ENCODE measurements at places on chromosomes 6 and 20.
A peak's percentile ranks its signal among the peaks of the same experiment; 100 is the strongest.

- no peak for DNase-seq
These were observed 197.3 kb downstream of the TASP1 start for GRCh38 chr20:13441388-13441787.

GRCh38 chr6:3438190-3439167 is 18.4 kb downstream of the SLC22A23 start:
- no peak for DNase-seq

- no peak for DNase-seq
These were observed 441.4 kb downstream of the BCKDHB start for GRCh38 chr6:80547827-80548226.

- DNase-seq, result no peak
These were observed 40.1 kb downstream of the ILRUN start for GRCh38 chr6:34656378-34657036.

- DNase-seq, result no peak
These were observed 114.7 kb downstream of the PLCB1 start for GRCh38 chr20:8246716-8247115.

GRCh38 chr6:72561629-72562028 is 60.2 kb upstream of the KCNQ5 start:
- DNase-seq, result no peak

GRCh38 chr6:126127659-126128058 is 141.3 kb downstream of the TRMT11 start:
- DNase-seq, result no peak

- DNase-seq, result no peak
These were observed 699.9 kb downstream of the FRK start for GRCh38 chr6:115360602-115361325.

DNA sequence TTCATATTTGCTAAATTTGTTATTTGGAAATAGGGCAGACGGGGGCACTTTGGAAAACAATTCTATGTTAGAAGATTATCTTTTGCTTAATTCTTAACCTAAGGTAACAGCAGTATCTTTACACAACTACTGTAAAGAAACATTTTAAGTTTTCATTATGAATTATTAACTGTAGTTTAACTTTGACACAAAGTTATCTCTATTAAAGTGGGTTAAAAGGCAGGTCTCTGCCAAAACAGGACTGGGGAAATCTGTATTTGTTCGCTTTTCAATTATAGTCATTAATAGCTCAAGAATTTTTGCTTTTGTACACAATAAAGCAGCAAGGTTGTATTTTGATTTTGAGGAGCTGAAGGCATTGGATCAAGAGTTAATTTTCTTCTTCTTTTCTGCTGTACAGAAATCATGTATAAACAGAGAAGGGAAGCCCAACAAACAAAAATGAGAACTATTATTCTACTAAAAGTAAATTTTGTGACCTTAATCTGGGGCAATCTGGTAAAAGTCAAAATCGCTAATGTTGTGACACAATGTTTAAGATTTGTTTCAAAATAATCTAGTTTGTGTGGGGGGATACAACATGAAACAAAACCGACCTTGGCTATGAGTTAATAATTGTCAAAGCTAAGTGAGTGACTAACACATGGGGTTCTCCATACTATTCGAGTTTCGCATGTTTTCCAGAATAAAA is 2.9 kb downstream of the STAU1 start:
- no peak for DNase-seq

DNA sequence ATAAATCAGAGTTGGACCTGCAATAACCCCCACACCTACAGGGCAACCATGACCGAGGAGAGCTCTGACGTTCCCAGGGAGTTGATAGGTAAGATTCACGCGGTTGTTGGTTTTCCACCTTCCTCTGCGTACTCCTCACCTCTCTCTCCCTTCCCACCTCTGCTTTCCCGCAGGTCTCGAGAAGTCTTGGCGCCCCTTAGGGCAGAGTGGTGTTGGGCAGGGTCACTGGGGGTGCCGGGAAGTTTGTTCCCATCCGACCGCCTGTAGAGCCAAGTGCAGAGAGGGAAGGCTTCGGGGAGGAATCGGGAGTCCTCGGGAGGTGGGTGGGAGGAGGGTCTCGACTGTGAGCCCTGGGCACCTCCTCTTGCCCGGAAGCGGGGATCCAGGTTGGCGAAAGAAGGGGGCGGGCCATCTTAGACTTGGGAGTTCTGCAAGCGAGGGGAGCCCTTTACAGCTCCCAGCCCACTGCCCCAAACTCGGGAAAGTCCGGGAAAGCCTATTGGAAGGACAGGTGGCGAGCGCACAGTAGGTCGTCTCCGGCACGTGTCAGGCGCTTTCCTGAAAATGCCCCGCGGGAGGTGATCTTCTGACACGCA is 672 bp downstream of the CARMIL1 start:
- DNase-seq, result no peak

GRCh38 chr6:51147756-51148155 is 329.1 kb downstream of the TFAP2B start:
- DNase-seq, result no peak

DNA sequence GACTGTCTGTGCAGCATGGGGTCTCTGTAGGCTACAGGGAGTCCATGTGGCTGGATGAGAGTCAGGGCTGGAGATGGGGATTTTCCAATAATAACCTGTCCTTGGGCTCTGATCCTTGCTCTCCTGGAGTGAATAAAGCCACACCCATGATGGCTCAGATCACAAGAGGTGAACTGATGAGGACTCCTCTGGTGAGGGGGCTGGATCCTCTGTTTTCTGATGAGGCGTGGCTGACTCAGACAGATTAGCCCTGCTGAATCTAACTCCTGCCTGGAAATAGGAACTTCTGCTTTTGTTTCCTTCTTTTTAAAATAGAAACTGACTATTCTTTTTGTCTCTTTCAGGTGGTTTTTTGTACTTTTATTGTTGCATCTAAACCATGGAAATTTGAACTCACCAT is 27.0 kb downstream of the CST9L start:
- no peak for DNase-seq

GRCh38 chr20:32982617-32983458 is 21.4 kb downstream of the SUN5 start:
- DNase-seq, result peak; percentile 14

- no peak for DNase-seq
These were observed 50.5 kb upstream of the GCM1 start for GRCh38 chr6:53199156-53199555.

DNA sequence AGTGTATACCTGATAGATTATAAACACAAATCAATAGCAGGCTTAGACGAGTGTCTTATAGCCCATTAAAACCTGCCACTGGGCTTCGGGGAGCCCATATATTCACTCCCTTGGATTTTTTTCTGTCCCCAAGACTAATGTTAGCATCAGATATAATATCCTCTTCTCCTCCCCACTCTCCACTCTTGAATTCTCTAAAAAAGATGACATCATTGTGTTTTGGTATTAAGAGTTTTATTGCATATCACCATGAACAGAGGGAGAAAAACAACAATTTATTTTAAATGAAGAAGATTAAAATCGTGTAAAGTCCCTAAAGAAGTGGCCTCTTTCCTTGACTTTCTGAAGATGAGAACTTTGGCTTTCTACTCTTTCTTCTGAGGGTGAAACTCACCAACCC is 84.4 kb downstream of the MLIP start:
- DNase-seq, result no peak

GRCh38 chr6:27205375-27206278 is 41.9 kb upstream of the PRSS16 start:
- DNase-seq, result no peak

DNA sequence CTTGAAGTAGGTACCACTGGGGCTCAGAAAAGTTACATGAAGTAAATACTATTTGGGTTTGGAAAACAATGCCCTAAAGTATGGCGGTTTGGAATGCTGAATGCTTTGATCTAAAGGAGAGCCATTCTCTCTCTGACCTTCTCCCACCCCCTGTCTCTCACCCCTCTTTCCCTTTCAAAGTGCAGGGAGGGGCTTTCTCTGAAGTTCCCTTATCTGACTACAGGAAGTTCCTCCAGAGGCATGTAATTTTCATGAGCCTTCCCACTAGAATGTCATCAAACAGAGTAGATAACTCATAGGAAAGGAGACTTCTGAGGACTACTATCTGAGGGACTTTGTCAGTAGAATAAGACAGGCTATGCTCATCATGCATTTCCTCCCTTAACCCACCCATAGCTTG is 216.7 kb upstream of the PCSK2 start:
- DNase-seq, result no peak

- DNase-seq, result no peak
These were observed 551.3 kb upstream of the CDH4 start for GRCh38 chr20:60700728-60701127.

- DNase-seq, result no peak
These were observed 142.6 kb upstream of the HMGN3 start for GRCh38 chr6:79377047-79377446.

DNA sequence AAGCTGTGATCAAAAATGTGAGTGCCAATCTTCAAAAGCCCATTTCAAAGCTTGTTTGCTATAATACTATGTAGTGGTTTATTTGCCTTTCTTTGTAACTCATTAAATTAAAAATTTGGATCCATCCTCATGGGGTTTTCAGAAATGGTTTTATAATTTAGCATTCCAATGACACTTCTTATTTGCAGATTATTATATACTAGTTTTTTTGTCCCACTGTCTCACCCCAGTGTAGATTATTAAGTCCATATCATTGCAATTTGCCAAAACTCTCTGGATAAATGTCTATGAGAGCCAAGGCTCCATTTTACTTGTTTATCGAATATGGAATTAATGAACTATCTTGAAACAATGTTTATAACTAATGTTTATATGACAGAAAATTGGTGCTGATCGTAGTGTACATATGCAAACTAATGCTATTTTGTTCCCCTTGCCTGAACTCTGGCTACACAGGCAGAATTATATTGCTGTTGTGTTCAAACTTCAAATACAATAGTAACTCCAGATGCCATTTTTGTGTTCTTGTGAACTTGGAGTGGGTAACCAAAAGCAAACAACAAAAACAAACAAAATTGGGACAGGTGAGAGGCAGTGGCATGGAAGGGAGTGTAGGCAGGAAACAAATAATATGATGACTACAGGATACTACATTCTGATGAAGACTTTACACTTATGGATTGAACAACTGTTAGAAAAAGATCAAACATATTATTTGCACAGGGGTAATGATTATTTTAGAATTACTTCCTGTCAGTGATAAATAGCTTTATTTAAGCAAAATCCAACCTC is 307.1 kb upstream of the FLRT3 start:
- DNase-seq, result no peak

GRCh38 chr6:127880429-127880828 is 20.4 kb downstream of the THEMIS start:
- DNase-seq, result no peak

- no peak for DNase-seq
These were observed 6.7 kb upstream of the TAAR5 start for GRCh38 chr6:132596201-132596600.

GRCh38 chr6:119676961-119677360 is 327.4 kb upstream of the MAN1A1 start:
- no peak for DNase-seq

DNA sequence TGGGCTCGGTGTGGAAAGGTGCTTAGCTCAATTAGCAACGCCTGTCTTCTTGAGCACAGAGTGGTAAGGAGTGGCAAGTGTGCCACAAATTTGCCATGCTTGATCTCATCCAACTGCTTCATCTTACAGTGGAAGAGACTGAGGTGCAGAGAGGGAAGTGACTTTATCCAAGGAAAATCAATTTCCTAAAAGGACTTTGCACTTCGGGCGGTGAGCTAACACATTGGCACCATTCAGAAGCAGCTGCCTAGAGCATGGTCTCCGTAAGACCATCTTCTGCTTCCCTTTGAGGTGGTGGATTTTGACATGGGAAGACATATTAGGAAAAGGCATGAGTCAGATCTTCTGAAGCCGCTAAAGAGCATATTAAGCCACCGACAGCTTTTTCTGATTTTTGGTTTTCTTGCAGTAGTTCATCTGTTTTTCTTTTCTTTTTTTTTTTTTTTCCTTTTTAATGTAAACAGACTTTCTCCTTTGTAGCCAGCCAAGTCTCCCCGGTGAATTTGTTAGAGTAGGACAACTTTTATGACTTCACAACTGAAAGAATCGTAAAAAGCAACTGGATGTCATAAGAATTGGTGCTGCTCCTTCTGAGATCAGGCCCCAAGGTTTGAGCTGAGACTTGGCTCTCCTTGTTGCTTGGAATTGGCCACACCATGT is 273.2 kb downstream of the CDC5L start:
- no peak for DNase-seq

DNA sequence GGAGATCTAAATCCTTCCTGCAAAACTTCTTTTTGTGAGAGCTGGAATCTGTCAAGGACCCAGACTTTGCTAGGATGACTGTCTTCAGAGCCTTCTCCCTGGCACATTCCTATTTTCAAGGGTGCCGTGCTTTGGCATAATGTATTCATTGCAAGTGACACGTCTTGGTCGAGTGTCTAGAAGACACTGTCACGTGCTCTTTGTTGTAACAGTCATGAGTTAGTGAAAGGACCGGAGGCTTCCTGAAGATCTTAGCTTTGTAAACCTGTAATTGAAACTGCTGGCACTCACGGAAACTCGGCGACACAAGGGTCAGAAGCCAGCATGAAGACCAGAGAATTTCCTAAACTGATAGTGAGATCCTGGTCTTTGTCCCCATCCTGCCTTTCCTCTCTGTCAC is 19.7 kb upstream of the TAGAP start:
- no peak for DNase-seq

DNA sequence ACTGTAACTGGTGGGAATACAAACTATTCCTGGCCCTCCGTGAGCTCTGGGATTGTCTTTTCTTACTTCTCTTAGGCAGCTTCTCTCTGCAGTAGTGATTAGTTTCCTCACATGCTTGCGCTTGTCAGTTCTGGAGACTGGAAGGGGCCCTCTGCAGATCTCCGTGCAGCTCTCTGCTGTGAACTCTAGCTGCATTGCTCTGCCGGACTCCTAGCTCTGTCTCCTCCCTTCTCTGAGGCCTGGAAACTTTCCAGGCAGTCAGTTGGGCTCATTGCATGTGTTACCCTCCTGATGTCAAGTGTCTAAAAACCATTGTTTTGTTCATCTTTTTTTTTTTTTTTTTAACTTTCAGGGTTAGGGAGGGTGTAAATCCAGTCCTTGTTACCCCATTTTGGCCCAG is 102.3 kb downstream of the CTNNBL1 start:
- DNase-seq, result no peak

DNA sequence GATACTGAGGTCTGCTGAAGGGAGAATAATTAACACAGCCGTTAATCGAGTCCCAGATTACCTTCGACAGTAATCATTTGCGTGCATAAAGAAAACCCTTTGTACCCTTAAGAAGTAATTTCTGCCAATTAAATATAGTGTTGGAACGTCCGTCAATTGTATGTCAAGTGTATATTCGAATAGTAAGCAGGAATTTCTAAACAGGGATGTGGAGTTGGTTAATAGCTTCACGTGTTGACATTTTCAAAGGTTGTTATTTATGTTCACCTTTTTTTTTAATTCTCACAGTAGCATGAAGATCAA is 798 bp upstream of the SNAP91 start:
- DNase-seq, result no peak

- DNase-seq, result no peak
These were observed 2.5 kb downstream of the MCM9 start for GRCh38 chr6:118932421-118932820.

GRCh38 chr20:46592580-46593362 is 42.3 kb upstream of the OCSTAMP start:
- DNase-seq, result no peak

Data from left renal pelvis (tissue), 4 donors.